ENCODE measurements at places on chromosomes 4 and X.

GRCh38 chrX:38563030-38563429 lies 1.7 kb downstream of the TSPAN7 start:
- no peak for DNase-seq

DNA sequence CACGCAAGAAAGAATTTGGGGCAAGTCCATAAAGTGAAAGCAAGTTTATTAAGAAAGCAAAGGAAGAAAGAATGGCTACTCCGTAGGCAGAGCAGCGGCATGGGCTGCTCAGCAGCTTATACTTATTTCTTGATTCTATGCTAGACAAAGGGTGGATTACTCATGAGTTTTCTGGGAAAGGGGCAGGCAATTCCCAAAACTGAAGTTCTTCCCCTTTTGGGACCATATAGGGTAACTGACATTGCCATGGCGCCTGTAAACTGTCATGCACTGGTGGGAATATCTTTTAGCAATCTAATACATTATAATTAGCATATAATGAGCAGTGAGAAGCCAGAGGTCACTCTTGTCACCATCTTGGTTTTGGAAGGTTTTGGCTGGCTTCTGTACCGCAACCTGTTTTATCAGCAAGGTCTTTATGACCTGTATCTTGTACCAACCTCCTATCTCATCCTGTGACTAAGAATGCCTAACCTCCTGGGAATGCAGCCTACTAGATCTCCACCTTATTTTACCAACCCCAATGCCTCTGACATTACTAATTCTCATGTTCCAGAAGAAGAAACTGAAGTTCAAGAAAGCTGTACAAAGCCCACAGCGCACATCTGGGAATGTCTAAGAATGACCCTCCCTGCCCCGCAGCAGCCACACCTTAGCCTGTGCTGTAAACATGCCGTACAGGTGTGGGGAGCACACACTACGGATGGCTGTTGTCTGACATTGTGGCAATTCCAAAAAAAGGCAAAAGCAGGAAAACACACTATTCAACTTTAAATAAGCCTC lies 18.6 kb downstream of the RXFP1 start:
- DNase-seq, result peak; percentile 82

DNA sequence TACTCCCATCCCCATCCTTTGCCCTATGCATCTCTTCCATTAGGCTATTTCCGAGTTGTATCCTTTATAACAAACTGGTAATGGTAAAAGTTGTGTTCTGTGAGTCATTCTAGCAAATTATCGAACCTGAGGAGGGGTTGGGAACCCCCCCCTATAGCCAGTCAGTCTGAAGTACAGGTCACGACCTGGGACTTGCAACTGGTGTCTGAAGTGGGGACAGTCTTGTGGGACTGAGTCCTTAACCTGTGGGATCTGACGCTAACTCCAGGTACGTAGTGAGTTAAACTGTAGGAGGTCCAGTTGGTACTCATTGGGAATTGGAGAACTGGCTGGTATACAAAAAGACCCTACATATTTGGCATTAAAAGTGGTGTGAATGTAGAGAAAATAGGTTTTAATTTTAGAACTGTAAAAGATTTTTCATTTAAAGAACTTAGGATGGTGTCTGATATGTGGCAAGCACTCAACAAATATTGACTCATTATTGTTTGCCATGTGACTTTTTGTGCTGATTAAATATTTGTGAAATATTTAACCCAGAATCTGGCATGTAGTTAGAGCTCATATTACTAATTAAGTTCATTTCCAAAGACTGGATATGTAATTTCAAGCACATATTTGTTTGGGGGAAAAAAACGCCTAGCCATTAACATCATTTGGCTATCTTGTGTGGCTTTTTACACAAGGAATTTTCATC lies 50.7 kb downstream of the CHST7 start:
- no peak for DNase-seq

- no peak for DNase-seq
These were observed 90.4 kb downstream of the COX7B2 start for GRCh38 chr4:46818604-46819003.

DNA sequence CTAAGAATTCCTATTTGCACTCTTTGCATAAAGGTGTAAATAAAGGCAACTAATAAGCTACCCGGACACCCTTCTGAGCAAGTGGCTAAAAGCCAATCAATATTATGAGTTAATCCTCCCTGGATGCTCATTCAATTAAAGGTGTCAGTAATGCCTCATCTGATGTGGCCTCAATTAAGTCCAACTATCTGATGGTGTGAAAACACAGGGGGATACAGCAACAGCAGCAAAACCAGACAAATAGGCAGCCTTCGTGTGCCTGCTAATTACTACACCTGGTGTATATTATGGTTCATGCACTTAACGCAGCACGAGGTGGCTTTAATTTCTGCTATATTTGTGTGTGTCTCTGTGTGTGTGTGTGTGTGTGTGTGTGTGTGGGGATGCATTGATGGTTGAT lies 244.4 kb downstream of the DCLK2 start:
- DNase-seq, result no peak

DNA sequence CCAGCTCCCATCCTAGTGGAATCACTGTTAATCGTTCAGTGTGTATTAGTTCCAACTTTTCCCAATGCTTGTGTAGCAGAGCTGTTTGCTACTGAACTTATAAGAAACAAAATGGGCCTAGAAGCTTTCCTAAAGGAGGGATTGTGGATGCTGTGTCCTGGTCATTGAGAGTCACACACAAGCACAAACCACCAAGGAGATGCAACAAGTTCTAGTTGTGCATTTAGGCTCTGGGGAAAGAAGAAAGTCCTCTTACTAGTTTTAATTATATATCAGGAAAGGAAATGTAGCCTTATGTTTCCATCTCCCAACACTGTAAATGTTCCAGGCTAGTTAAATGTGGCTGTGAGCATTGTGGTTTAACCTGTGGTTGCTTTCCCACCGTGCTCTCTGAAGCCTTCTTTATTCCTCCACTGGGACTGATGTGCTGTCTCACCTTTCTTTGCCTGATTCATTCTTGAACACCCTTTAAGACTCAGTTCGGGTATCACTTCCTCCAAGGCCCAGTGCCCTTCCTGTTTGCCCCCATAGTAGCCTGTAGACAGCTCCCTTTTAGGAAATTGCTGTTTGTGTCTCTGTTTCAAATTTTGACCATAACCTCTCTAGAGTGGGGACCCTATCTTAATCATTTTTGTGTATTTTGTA lies 34.3 kb downstream of the ATP10D start:
- no peak for DNase-seq

- peak; percentile 40 for DNase-seq
These were observed 46.0 kb upstream of the TMPRSS11F start for GRCh38 chr4:68175562-68176155.

GRCh38 chr4:86878640-86879039 lies 13.6 kb downstream of the C4orf36 start:
- no peak for DNase-seq

- DNase-seq, result no peak
These were observed 62.7 kb downstream of the PRPS1 start for GRCh38 chrX:107691024-107691448.

DNA sequence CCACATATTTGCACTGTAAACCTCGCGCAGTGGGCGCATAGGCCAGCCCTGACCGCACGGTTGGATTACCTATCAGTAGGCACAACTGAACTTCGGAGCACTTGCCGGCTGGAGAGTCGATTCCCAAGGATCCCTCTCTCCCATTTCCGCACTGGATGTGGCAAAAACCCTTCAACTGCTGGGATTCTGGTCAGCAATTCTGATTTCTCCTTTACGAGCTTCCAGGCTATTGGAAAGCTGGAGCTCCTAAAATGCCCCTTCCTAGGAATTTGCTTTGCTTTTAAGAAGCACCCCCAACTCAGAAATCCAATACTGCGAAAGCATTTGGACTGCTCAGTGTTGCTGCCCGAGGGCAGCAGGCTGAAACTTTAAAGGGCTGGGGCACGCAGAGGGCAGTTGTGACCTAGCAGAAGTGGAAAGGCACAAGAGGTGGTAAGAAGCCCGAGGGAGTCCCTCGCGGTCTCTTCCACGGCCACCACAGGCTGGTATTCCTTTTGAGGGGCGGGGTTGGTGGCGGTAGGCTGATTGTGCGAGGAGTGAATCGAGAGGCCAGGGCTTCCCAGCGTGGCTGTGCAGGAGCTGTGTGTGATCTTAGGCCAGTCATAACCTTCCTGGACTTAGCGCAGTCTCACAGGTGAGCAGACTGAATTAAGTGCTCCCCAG lies 1.6 kb downstream of the ZAR1 start:
- no peak for DNase-seq

- DNase-seq, result no peak
These were observed 33.8 kb downstream of the OTUD6A start for GRCh38 chrX:70096052-70096451.

- no peak for DNase-seq
These were observed 44.8 kb downstream of the GSX2 start for GRCh38 chr4:54144661-54145171.
